ENCODE measurements at places on chromosomes 16 and 17.

- DNase-seq = no peak
Observed at GRCh38 chr16:11805556-11805955, 8.5 kb upstream of the ZC3H7A start.

DNA sequence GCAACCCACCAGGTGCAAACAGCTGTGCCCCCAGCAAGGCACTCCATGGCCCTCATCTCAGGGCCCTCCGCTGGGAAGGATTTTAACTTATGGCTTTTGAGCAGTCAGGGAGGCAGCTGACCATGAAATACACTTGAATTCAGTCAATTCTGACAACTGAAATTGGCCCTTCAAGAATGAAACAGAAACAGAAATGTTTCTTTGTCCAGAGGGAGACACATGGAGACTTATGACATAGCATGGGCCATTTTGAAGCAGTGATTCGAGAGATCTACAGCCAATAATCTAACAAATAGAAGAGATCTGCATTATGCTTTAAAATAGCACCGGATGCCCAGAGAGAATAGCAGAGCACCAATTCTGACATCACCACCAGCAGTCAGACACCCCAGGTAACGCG lies 7.5 kb downstream of the CACNG1 start:
- DNase-seq = no peak

GRCh38 chr16:47884116-47884725 lies 271.6 kb downstream of the ABCC12 start:
- DNase-seq = no peak

DNA sequence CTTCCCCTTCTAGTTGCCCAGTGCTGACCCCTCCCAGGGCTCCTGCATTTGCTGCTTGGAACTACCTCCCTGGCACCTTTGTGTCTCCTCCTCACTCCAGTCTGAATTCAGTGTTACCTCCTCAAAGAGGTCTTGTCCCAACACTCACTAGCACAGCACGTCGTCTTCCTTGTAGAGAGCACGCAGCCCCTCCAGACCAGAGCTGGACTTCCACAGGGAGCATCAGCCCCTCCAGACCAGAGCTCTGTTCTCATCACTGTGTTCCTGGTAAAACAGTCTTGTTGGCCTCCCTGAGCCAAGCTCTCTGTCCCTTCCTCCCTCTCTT lies 27.8 kb upstream of the MGAT5B start:
- no peak for DNase-seq

DNA sequence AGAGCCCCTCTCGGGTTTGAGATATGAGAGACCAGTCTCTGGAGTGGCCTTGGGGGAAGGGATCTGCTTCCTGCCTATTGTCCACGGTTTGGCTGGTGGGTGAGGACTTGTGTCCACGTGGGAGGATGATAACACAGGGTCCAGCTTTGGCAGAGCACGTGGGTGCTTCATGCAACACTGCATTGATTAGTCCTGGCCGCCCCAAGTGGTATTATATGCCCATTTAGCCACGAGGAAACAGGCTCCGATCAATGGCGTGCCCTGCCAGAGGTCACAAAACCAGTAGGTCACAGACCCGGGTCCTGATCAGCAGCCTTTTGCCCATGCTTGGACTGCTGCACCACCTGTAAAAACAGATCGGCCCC lies 141.6 kb downstream of the RGS9 start:
- DNase-seq = no peak

GRCh38 chr17:31412511-31412910 lies 21.0 kb downstream of the RAB11FIP4 start:
- DNase-seq = no peak

DNA sequence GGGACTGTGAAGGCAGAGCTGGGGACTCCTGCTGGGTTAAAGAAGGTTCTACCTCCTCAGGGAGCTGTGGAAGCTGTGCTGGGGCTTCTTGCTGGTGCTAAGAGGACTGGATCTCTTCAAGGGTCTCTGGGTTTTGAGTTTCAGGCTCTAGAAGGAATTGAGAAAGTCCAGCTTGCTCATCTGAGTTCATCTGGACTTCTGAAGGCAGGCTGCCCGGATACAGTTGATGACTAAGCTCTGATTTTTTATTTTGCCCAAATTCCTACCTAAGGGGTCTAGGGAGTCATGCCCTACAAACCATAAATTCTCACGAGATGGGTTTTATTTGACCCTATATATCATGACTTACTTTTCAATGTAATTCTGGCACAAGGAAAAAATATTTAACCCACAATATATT lies 46.8 kb upstream of the TMEM97 start:
- DNase-seq = no peak

GRCh38 chr16:1493746-1494094 lies 560 bp downstream of the TELO2 start:
- no peak for DNase-seq

DNA sequence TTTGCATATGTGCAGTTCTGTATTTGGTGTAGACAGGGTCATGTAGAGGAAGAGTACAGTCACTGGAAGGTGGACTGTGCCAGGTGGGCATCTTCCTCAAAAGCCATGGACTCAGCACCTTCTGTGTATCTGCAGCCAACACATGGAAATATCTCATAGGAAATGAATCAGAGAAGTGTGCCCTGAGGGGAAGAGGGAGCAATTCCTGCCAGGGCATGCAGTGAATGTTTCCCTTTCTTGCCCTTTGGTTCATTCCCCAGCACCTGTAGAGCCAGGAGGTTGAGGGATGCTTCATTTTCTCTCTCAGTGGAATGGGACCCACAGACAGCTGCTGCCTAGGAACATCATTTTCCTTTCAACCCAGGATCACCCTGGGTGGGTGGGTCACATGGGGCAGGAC lies 146.1 kb upstream of the HSBP1 start:
- no peak for DNase-seq

DNA sequence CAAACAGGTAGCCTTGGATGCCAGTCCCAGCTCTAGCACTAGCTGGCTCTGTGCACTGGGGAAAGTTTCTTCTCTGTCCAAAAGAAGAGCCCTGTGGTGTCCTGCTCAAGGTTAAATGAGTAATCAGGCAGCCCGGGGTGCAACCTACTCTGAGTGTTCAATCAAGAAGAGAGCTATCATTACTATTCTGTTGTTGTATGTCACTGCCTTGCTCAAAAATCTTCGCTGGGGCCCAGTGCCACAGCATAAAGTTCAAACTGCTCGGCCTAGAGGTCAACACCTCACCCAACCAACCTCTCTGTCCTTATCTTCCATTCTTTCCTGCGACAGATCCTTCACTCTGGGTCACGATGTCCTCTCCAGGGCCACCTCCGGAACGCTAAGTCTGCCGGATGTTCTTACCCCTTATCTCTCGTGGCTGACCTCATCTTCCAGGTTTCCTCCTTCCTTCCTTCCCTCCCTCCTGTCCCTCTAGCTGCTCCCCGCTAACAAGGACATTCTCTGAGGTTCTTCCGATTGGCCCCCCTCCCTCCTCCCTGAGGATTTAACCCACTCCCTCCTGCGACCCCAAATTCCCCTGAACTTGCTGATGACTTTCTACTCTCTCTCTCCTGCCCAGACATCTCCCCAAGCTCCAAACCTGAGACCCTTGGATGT lies 4.4 kb downstream of the FDXR start:
- DNase-seq = no peak

GRCh38 chr16:88971371-88972097 lies 5.5 kb downstream of the CBFA2T3 start:
- no peak for DNase-seq

DNA sequence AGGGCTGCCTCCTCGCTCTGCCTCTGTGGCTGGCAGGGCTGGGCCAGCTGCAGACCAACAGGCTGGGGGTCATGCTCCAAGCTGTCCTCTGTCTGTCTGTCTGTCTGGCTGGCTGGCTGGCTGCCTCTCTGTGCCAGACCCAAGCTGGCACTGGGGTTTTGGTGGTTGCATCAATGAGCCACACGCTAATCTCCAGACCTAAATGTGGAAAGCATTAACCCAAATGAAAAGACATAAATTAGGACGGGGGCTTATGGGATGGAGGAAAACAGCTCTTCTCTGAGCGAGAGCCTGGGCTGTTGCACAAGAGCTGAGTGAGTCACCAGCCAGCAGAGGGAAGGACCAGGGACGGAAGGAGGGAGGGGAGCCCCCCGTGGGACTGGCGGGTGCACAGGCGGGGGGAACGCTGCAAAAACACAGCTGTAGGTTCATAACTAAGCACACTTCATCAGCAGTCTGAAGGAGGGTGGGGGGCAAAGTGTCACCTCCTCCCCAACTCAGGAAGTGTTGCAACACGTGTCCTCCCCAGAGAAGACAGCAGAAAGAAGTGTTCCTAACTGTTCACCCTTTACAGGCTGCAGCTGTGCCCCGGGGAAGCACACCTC lies 83.4 kb downstream of the GAS7 start:
- DNase-seq = peak; percentile 67

- no peak for DNase-seq
Observed at GRCh38 chr16:85861095-85861825, 37.7 kb upstream of the IRF8 start.

DNA sequence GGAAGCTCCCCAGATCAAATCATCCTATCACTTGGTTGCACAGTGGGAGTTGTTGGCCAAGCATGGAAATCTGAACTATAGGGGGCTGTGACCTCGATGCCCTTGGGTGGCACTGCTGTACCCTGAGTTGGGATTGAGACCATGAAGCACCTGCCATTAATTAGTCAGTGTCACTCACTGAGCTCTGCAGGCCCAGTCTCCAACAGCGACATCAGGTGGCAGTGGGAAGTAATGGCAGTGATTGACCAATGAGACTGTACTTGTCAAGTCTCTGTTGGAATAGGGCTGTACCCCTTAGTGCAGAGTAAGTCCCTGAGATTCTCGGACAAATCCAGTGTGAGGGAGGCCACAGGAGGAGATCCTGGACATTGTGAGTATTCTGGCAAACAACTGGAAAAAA lies 118.0 kb upstream of the RPL38 start:
- DNase-seq = no peak

- peak; percentile 41 for DNase-seq
Observed at GRCh38 chr17:76736349-76737081, 616 bp downstream of the SRSF2 start.

- DNase-seq = no peak
Observed at GRCh38 chr17:11682646-11683045, 84.4 kb downstream of the DNAH9 start.

DNA sequence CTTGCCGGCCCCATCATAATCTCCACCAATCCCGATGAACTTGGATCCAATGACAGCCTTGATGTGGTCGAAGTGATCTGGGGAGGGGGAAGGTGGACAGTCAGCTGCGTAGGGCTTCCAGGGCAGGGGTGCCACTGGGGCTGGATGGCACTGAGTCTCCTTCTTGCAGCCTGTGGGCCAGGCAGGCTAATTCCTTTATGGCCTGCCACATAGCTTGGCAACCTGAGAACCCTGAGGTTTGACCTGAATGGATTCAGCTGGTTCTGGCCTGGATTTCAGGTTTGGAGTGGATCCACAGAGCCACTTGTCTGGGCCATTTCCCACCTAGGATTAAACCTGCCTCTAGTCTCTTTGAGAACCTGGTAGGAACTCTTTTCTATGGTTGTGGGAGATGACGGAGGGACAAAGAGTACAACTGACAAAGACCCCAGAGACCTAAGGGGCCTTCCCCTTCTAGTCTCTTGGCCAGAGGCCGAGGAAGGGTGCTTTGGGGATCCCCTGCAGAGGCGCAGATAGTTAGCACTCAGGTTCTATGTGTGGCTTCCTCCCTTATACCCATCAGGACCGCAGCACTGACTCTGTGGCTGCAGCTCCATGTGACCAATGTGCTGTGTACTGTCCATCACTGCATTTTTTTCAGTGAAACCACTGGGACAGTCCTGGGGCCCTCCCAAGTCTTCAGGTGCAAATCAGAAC lies 9.2 kb upstream of the DPEP3 start:
- no peak for DNase-seq

DNA sequence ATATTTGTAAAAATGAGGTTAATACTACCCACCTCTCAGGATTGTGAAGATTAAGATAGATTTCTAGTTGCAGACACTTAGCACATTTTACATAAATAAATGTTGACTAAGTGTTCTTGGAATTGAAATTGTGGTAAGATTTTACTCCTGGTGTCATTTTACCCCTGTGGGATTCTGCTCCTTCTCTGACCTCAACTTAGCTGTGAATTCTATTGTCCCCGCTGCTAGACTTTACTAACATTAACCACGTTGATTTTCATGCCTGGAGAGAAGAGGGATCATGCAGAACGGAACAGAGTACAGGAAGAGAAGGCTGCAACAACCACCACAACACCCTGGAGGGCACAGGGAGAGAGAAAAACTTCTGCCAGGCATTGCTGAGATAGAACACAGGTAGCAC lies 2.1 kb upstream of the TOM1L1 start:
- DNase-seq = no peak

- DNase-seq = no peak
Observed at GRCh38 chr17:47277921-47278320, 24.3 kb downstream of the ITGB3 start.

DNA sequence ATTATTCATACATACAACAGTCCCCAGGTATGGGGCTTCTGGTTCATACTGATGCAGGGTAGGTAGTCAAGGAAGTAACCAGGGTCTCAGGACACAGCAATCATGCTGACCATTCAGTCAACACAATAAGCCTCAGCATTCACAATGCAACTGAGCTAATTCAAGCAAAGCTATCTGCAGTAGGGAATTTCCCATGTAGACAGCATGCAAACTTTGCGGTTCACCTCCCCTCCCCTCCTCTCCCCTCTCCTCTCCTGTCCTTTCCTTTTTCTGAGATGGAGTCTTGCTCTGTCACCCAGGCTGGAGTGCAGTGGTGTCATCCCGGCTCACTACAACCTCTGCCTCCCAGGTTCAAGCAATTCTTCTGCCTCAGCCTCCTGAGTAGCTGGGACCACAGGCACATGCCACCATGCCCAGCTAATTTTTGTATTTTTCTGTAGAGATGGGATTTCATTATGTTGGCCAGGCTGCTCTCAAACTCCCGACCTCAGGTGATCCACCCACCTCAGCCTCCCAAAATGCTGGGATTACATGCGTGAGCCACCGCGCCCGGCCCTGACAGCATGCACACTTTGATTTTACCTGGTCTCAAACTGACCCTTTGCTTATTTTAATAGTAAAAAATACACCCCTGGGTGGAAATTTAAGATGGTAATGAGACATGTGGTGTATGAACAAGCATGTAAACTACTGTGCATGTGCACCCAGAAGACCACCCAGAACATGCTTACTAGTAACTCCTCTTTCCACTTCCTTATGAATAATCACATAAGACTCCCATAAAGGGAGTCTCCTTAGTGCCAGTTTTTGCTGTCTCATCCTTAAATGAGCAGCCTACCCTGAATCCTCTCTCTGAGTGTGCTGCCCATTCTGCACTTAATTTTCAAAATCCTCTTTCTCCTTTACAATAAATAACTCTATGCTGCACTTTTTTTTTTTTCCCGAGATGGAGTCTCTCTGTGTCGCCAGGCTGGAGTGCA lies 9.3 kb upstream of the RNF135 start:
- DNase-seq = no peak

GRCh38 chr16:86740298-86740697 lies 161.9 kb downstream of the FOXL1 start:
- DNase-seq = no peak
